ENCODE measurements at places on chromosomes 16 and 17. TPM values are rescaled to one million over a fixed set of nuclear protein-coding genes. Genes with fewer than 3 reads are reported as not detected.

DNA sequence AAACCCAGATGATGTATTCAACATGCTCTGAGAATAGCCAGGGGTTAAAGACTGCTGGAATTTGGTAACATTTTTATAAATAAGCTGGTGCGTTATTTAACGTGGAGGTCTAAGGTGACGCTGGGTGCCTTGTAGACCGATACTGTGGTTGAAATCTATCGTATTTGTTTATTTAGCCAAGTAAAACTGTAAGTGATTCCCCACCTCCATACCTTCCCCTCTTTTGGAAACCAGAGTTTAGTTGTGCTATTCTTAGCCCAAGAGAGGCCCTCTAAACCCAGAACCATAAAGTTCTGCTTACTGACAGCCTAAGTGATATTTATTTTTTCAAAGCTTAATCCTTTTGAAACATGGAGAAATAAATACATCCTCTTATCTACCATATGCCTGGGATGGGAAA lies 744.5 kb downstream of the WWOX start:
- DNase-seq, result no peak

GRCh38 chr16:23944381-23944780 lies 108.6 kb downstream of the PRKCB start:
- no peak for DNase-seq

INTS2 gene
- total RNA-seq, result 19.5 TPM

DNA sequence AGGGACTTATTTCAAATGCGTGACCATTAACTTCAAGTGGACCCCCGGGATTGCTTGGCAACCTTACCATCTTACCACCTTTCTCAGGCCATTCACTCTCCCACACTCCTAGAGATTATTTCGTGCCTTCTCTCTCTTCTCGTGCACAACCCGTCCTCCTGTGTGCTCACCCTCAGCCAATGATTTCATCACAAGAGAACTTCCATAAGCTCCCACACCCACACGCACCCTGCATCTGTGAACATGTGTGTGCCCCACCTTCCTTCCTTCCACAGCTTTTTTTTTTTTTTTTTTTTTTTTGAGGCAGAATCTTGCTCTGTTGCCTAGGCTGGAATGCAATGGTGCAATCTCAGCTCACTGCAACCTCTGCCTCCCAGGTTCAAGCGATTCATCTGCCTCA lies 27.4 kb upstream of the CDH3 start:
- no peak for DNase-seq

DNA sequence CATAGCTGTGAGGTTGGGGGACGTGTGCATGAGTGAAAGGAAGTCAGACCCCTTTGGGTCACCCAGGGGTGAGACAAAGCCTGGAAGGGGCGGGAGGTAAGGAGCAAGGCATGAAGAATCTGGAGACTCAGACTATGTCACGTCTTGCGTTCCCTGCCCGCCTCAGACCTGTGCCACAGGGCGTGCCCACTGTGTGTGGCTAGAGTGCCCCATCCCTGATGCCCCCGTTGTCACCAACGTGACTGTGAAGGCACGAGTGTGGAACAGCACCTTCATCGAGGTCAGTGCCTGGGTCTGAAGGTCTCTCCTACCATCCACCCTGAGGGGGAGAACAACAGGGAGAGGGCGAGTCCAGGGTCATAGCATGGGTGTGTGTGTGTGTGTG lies 15.1 kb upstream of the PDK2 start:
- no peak for DNase-seq

GRCh38 chr17:35449371-35449931 lies 885 bp upstream of the SLFN13 start:
- no peak for DNase-seq

GRCh38 chr17:78645421-78646295 lies 68.5 kb upstream of the DNAH17 start:
- peak; percentile 61 for DNase-seq

- DNase-seq, result no peak
Measured at GRCh38 chr16:65375651-65376050, 253.8 kb upstream of the CDH11 start.

GRCh38 chr17:70168044-70168976 lies 1.0 kb upstream of the KCNJ2 start:
- DNase-seq, result no peak

DNA sequence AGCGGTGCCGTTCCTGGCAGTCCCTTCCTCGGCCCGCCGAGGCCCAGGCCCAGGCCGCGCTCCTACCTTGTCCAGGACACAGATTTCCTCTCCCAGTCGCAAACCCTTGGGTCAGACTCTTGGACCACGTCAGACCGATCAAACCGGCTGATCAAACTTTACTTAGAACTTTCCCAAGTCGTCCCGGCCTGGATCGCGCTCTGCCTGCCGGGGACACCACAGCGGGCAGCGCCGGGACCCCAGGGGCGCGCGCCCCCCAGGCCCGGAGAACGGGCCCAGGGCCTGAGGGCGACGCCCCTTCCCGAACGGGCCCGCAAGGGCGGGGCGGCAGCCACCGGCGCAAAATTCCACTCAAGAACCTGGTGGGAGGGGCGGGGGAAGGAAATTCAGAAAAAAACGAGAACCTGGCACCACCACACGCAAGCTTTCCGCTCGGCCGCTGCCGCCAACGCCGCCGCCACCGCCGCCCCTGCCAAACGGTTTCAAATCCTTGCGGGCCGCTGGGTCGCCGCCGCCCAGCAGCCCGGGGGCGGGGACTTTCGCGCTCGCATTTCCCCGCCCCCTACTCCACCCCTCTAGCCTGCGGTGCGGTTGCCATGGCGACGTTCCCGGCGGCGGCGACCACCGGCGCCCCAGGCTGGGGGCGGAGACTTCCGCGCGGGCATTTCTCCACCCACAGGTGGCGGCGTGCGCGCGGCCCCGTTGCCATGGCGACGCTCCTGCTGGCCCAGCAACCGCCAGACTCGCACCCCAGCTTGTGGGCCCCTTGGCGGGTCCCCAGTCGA lies at the start of gene CEP112:
CEP112 (minus strand) TSS at position 541 of the 785 bp plus-strand sequence.
- DNase-seq, result peak; percentile 75

DNA sequence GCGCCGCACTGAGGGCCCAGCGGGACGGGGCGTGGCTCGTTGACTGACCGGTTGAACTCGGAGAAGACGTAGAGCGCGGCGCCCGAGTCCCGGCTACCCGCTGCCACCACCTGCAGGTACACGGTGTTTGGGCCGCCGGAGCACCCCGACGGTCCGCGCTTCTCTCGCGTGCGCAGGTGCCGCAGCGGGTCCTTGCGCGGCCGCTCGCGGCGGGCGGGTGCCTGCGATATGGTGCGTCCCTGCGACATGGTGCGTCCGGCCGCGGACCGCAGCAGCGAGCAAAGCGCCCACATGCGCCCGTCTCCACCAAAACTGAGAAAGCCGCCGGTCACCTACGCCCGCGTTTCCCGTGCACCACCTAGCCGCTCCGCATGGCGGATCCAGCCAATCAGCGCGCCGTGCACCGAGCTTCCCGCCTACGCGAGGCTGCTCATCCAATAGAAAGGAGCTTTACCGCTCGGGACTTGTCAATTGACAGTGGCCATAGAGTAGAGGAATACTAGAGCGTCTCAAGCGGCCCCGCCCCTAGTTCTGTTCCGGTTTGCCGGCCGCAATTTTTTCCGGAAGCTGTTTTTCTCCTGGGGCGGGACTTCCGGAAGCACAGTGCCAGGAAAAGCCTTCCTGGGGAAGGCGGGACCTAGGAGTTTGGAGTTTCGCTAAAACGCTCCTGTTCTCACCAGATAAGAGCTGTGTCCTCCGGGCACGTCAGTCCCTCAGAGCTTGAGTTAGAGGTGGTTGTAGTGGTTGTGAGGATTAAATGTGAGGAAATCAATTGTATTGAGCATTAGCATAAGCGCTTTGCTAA lies at the start of gene ELAC2:
ELAC2 (minus strand) TSS at position 373 of the 805 bp plus-strand sequence; CDS start at position 293, 80 bp downstream.
- DNase-seq, result peak; percentile 98

NAGS gene
- 2.2 TPM for total RNA-seq

DNA sequence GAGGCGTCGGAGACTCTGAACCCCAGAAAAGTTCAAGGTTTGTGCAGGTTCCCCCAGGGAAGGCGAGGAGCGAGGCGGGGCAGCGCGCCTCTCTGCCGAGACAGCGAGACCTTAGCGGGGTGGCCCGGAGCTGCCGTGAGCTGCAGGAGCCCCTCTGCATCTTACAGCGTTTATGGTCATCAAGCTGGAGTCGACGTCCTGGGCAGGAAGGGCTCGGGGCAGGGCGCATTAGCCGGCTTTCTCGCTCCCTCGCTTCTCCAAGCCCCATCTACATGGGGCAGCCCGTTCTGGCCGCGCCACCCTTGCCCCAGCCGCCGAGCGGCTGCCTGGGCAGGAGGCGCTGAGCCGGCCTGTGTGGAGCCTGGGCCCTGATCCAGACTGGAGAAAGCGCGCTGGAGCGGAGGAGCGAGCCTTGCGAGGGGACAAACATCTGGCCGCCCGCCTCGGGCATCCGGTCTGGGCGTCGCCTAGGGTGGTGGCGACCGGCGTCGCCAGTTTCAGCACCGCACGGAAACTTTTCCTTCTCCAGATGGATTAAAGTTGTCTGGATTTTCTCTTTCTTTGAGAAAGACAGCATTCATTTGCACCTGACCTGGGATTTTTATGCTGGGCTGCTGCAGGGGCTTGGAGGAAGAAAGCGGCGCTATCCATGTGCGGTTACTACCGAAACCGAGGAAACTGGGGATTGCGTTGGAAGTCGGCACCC lies 750 bp downstream of the TMEM132E start:
- DNase-seq, result no peak

- no peak for DNase-seq
Measured at GRCh38 chr16:5323284-5324141, 225.9 kb upstream of the EEF2KMT start.

DNA sequence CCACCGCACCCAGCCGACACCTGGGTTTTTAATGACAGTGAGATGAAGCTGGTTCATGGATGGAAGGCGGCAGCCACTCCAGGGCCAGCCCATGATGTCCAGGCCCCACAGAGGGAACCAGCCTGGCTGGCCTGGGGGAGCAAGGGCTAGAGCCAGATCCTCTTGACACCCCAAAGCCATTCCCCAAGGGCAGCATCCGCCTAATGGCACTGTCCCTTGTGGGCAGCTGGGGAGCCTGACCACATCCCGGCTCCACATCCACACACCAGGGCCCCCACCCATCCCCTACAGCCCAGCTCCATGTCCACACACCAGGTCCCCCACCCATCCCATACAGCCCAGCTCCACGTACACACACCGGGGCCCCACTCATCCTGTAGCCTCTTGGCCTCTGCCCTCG lies 53.3 kb upstream of the ACSF3 start:
- no peak for DNase-seq

SRCAP gene
- total RNA-seq, result 82.3 TPM

PRSS33 gene
- total RNA-seq, result not detected

DNA sequence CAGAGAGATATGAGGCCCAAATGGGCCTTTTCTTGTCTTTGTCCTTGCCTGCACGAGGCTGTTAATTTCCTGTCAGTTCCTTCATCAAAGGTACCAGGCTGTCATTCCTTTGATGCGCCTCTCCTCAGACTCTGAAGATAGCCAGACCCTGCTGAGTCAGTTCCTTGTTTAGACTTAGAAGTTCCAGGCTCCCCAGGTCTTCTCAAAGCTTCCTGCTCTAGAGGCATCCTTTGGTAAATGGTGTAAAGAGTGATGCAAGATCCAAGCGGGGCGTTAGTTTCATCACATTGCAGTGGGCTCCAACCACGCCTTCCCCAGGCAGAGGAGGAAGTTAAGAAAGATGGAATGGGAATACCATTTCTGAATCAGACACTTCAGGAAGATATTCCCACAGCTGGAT lies 4.0 kb upstream of the CDH11 start:
- DNase-seq, result no peak

GRCh38 chr16:17510567-17510966 lies 39.8 kb upstream of the XYLT1 start:
- no peak for DNase-seq

GRCh38 chr16:53752560-53752959 lies 48.6 kb downstream of the FTO start:
- no peak for DNase-seq

DNA sequence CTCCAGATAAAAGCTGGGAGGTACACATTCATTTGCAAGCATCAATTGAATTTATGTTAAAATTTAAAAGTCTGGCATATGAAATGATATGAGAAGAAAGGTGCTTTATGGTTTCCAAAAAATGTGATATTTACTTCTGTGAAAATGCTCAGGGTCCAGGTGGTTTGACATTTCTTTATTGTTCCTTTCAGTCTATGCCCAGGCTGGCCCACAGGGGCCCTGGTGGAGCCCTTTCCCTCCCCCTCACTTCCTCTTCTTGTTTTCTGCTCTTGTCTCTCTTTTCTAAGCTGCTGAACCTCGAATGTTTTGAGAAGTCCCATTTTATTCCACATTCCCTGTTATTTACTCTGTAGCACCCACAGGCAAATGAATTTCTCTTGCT lies 127.8 kb downstream of the HS3ST3B1 start:
- DNase-seq, result no peak

GRCh38 chr16:19166500-19166899 lies 1.5 kb upstream of the SYT17 start:
- DNase-seq, result no peak

DNA sequence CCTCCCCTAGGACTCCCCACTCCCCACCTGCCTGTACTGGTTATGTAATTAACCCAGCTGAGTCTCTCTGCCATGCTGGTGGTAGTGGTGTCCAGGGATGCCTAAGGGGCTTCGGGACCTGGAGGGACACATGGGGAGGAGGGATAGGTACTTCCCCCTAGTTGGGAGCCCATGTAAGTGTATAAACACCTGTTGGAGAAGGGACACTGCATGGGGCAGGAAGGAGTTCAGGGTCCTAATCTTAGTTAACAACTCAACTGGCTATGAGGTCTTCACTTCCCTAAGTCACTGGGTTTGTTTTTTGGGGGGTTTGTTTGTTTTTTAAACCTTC lies 1.3 kb downstream of the RASL10B start:
- no peak for DNase-seq

- no peak for DNase-seq
Measured at GRCh38 chr17:69326377-69327059, 415 bp downstream of the ABCA5 start.

DNA sequence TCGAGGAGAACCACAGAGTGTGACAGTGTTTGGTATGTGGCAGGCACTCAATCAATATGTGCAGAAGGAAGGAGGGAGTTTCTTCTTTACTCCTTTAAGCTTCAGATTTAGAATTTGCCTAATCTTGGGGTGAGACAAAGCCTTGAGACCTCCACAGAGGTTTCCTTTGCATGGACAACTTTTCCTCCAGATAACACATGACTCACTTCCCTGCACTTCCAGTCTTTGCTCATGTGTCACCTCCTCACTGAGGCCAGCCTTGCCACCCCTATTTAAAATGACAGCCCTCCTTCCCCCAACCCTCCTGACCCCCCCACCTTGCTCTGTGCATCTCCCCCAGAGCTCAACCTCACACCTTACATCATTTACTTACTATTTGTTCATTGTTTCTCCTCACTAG lies 17.4 kb upstream of the NOS2 start:
- no peak for DNase-seq

DNA sequence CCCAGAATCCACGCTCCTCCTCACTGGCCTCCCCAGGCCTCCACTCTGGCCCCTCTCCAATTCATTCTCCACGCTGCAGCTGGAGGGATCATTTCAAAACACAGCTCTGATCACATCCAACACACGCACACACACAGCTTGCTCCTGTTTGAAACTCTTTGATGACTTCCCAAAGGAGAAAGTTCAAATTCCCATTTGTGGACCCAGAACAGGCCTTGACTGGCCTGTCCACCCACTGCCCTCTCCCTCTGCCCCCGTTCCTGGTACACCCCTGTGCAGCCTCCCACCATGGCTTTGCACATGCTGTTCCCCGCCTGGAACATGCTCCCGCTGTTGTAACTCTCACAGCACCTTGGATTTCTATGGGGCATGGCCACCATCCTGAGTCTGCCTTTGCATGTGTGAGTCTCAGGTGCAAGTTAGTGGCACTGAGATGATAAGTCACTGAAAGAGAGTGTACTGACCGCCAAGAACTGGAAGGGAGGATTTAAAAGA lies 100.0 kb downstream of the GSG1L start:
- DNase-seq, result peak; percentile 17

GRCh38 chr16:10547708-10548107 lies 32.7 kb downstream of the EMP2 start:
- DNase-seq, result no peak

LGALS9B gene
- total RNA-seq, result not detected

PDF gene
- 15.1 TPM for total RNA-seq

SAP30BP gene
- total RNA-seq, result 106 TPM
